ENCODE measurements at places on chromosomes 1 and 21.

GRCh38 chr1:201542309-201543035, 3.5 kb downstream of the NAV1 start:
- no peak for DNase-seq

- DNase-seq, result no peak
These were observed 32.7 kb downstream of the ADSS2 start for GRCh38 chr1:244419024-244419423.

DNA sequence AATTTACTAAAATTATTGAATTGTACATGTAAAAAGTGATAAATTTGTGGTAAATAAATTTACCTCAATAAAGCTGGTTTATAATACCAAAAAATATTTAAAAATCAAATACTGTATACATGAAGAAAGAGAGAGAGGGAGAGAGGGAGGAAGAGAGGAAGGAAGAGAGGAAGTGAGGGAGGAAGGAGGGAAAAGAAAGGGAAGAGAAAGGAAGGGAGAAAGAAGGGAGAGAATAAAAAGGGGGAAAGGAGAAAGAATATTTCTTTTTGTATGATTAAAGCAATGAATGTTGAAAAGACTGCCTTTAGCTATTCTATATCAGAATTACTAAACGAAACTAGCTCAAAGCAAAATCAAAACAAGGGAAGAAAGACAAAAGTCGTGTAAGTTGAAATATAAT, 150.0 kb downstream of the LRIG2 start:
- no peak for DNase-seq

- DNase-seq, result no peak
These were observed 8.2 kb upstream of the NEK2 start for GRCh38 chr1:211683396-211684297.

DNA sequence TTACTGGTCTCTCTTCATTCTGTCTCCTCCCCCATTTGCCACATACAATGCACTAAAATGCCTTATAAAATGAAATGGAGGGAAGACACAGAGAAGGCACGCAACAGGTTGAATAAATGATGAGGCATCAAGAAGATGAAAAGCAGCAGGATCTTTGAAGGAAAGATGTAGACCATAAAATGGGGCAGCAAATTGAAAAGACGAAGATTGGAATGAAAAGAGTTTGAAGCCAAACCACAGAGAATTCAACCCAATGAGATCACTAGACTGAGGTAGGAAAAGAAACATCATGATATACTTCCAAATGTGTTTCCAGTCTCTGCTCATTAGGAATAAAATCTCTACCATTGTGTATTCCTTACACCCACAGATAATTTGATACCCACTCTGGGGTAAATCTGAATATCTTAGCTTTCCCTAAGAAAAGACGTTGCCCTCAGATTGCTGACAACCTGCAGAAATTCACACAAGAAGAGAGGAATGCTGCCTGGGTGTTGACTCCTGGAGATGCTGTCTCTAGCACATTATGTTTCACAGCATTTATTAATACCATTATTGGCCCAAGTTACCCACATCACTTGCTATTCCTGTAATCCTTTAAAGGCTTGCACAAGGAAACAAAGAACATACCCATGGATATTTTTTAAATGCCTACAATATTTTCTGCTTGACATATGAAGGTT, 230.9 kb downstream of the LTN1 start:
- DNase-seq, result no peak

DNA sequence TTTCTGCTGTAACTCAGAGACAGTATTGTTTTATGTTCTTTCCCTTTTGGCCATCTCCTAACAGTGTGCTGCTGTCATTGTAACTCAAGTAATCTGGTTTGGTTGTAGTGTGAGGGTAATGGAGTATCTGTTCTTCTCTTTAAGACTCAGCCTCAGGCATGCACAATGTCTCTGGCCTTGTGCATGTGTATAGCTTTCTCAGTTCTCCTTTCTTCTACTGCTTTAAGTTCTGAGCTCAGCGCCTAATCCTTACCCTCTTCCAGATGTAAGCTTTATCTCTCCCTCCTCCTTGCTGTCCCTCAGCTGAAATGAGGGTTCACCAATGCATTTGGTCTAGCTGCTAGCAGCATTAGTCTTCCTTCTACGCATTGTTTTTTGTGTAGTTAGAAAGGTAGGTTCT, 1420.4 kb upstream of the PRMT6 start:
- DNase-seq, result no peak

- DNase-seq, result no peak
These were observed 29.2 kb upstream of the CD84 start for GRCh38 chr1:160608514-160608913.

DNA sequence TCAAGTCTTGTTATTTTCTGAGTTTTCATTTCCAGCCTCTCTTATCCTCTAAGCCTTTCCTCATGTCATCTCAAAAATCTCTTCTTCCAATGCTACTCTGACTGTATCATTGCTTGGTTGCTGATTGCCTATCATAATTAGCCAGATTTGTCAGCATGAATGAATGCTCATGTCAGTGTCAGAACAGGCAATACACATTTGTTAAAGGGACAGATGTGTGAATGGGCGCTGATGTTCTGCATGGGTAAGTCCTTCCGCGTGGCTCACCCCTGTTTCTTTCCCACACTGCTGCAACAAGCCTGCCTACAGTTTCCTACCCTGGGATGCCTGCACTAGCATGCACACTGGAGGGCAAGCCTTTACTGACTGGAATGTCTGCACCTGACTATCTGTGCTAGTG, 100.6 kb downstream of the RHOU start:
- no peak for DNase-seq

DNA sequence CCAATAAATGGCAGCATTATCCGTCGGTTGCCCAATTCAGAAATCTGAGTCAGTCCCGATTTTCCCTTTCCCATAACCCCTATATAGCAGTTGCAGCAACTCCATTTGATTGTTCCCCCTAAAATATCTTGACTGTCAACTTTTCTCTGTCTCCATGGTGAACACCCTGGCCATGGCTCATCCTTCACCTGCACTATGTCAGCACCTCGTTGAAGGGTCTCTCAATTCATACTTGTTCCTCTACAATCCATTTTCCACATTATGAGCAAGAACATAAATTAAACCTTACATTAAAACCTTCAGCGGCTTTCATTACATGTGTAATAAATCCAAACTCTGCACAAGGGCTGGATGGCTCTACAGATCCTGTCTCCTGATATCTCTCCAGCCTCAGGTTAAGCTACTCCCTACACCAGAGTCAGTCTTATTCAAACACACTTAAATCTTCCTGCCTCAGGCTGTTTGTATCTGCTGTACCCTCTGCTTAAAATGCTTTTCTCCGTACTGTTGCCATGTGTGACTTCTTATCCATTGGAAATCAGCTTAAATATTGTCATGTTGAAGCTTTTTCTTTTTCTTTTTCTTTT, 87.3 kb downstream of the BACH1 start:
- DNase-seq, result no peak

DNA sequence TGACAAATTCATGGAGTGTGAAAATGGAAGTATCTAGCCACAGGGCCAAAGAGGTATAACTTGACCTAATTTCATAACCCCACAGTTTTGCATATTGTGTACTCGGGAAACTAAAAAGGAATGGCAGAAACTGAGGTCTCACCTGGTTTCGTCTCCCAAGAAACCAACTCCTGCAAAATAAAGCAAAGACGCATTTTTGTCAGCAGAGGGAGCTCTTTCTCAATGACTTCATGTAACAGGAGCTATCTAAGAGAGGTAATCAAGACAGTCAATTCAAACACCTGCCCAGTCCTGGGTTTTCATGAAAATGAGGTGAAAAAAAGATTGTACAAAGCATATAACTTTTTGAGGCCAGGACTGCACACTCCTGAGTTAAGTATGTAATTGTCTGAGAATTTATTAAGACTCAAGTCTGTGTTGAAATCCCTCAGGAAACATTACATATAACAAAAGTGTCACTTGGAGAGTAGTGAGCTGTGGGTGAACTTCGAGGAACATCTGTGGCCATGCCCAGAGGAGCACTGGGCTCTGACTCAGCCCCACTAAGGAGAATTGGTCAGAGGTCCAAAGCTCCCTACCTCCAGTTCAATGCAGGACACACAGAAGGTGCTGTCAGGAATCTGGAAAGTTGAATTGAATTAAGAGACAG, 17.6 kb downstream of the FCRL4 start:
- peak; percentile 36 for DNase-seq

DNA sequence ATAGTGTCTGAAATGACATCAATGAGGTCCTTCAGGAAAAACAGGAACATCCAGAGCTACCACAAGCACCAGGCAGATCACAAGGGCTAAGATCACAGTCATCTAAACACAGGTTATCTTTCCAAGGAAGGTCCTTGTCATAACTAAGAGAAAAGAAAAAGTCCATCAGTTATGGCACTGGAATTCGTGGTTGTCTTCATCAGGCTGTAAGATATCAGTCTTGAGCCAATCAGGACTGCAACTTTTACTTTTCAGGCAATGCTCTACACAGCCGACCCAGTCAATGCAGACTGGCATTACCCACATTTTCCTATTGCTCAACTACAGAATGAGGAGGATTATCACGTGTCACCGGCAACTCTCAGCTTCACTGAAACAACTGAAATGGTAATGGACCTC, 26.4 kb downstream of the SORT1 start:
- DNase-seq, result no peak

- DNase-seq, result peak; percentile 33
These were observed 41.4 kb downstream of the ZMYM1 start for GRCh38 chr1:35120458-35121133.

All from WTC11 (cell line).